ENCODE measurements at places on chromosomes 7 and 10.

GRCh38 chr7:97305589-97305988 is 188.1 kb downstream of the SDHAF3 start:
- no peak for DNase-seq

GRCh38 chr7:129657363-129657762 is 45.8 kb downstream of the NRF1 start:
- peak; percentile 17 for DNase-seq

DNA sequence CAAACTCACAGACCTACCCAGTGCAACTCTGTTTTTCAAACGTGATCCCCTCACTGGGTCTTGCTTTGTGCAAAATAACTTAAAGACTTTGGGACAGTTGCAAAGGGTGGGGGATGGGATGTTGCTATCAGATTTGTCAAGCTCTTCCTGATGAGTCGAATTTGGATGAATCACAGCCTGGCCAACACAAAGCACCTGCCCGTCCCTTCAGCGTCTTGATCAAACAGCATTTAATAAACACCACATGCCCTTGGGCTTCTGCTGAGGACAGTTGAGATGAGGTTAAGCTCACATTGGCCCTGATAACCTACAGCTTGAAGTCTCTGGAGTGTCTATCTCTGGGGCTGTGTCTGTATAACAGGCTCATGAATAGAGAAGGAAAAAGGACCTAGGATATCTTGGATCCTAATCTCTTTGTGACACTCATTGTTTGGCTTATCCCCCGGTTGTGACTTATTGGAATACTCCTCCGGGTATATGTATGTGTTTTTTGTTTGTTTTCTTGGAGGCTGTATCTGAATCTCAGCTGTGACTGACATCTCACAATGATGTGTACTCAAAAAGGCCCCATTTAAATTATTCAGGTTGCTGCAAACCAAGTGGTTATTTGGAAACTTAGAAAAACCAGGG is 132.6 kb upstream of the NAMPT start:
- DNase-seq: no peak

DNA sequence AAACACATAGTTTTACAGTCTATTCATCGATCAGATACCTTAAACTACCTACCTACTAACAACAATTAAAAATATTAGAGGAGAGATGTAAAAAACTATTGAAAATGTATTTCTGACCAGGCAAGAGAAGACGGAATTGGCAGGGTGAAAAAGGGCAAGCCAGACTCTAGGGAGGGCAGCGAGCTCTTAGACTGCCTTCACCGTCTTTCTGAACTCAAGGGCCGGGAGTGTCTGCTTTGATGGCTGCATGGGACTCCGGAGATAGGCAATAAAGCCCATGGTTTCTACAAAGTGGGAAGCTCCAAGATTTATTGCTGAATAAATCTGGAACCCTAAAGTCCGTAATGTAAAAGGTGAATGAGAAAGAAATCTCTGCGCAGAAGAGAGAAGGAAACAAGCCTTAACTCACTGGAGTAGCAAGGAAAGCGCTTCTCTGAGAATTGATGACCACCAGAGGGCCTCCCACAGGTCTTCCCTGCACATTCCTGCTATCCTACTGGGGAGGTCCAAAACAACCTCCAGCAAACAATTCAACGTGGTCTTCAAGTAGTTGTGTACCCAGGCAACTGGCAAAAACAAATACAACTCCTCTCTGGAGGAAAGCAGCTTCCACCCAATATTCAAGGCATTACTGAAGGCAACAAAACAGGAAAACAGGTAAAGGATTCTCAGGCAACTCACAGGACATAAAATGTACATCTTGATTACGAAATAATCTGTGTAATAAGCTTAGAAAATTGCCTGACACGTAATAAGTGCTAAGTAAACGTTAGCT is 181.3 kb downstream of the SDK1 start:
- no peak for DNase-seq

DNA sequence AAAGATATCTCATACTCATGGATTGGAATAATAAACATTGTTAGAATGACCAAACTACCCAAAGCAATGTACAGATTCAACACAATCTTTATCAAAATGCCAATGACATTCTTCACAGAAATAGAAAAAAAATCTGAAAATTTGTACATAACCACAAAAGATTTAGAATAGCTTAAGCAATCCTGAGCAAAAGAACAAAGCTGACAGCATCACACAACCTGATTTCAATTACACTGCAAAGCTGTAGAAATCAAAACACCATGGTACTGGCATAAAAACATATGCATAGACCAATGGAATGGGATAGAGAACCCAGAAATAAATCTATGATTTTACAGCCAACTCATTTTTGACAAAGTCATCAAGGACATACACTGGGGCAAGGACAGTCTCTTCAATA is 130.0 kb upstream of the TMEM72 start:
- DNase-seq: no peak

All from activated CD8-positive, alpha-beta T cell treated with anti-CD3 and anti-CD28 coated beads for 36 hours (primary cell).